H1 (cell line): ENCODE measurements at places on chromosomes 2 and 18. TPM values are rescaled to one million over a fixed set of nuclear protein-coding genes. Genes with fewer than 3 reads are reported as not detected.

GRCh38 chr2:201966691-201967438 is 66.8 kb upstream of the FZD7 start:
- H3K4me1 ChIP-seq = peaks cover 34% of the 10 kb centered on the region
- H3K27ac ChIP-seq = no peak overlapping the region
- peaks cover 4% of the 10 kb centered on the region for H3K36me3 ChIP-seq
- no peak overlapping the region for H3K4me3 ChIP-seq
- DNase-seq = no peak
- H3K27me3 ChIP-seq = no peaks in the 10 kb centered on the region

DNA sequence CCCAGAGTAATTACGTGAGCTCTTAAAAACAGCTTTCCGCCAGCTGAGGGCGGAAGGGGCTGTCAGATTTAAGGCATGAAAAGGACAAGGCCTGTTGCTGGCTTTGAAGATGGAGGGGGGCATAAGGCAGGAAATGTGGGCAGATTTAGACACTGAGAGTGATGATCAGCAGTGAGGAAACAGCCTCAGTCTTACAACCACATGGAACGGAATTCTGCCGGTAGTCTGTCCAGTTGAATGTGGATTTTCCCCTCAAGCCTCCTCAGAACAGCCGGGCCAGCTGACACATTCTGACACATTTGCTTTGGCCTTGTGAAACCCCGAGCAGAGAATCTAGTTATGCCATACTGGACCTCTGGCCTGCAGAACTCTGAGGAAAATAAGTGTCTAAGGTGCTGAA is 16.6 kb downstream of the POLE4 start:
- H3K4me3 ChIP-seq = no peak overlapping the region
- no peaks in the 10 kb centered on the region for H3K36me3 ChIP-seq
- no peaks in the 10 kb centered on the region for H3K4me1 ChIP-seq
- H3K27ac ChIP-seq = no peak overlapping the region
- H3K27me3 ChIP-seq = no peaks in the 10 kb centered on the region
- DNase-seq = no peak

CCBE1 gene
- 2.6 and 4.4 TPM in 2 replicates for total RNA-seq

- peak; percentile 56 for DNase-seq
- no peak overlapping the region for H3K4me3 ChIP-seq
- no peaks in the 10 kb centered on the region for H3K4me1 ChIP-seq
- H3K36me3 ChIP-seq = no peaks in the 10 kb centered on the region
These were observed 69.3 kb upstream of the SEC11C start for GRCh38 chr18:59070181-59070912.

- no peaks in the 10 kb centered on the region for H3K4me1 ChIP-seq
- no peak for DNase-seq
- peaks cover 14% of the 10 kb centered on the region; the same call in 1 of the 2 replicates for H3K36me3 ChIP-seq
- H3K27me3 ChIP-seq = no peaks in the 10 kb centered on the region
- H3K27ac ChIP-seq = no peak overlapping the region
These were observed 29.0 kb downstream of the PSME4 start for GRCh38 chr2:53941749-53942148.

GRCh38 chr2:126881591-126881990 is 17.1 kb upstream of the TEX51 start:
- H3K27ac ChIP-seq = no peak overlapping the region
- no peaks in the 10 kb centered on the region for H3K36me3 ChIP-seq
- peaks cover 14% of the 10 kb centered on the region for H3K4me1 ChIP-seq
- H3K27me3 ChIP-seq = peaks cover 2% of the 10 kb centered on the region; the same call in 1 of the 2 replicates
- DNase-seq = no peak

DNA sequence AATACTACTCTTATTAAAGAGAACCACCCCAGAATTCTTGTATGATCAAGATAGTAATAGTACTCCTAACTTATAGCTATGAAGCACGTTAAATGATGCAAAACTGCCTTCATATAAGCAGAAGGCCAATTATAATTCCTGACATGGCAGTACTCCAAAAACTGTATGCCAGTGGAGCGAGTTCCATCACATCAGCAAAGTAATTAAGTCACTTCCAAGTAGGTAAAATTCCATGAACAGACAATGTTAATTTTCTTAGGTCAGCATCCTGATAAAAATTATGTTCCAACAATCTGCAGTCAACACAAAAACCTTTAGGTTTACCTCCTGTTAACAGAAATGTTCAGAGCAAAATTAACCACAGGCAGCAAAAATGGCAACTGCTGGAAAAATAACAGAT is 136.7 kb downstream of the CDH2 start:
- H3K4me3 ChIP-seq = no peak overlapping the region
- H3K27ac ChIP-seq = no peak overlapping the region
- no peaks in the 10 kb centered on the region for H3K36me3 ChIP-seq
- no peak for DNase-seq
- H3K27me3 ChIP-seq = no peaks in the 10 kb centered on the region

FLACC1 gene
- 0.58 and 0.80 TPM in 2 replicates for total RNA-seq

DSC3 gene
- 3.3 and 3.7 TPM in 2 replicates for total RNA-seq
